NCI-H1436 (cell line): ENCODE measurements at places on chromosomes 7 and 10.

DNA sequence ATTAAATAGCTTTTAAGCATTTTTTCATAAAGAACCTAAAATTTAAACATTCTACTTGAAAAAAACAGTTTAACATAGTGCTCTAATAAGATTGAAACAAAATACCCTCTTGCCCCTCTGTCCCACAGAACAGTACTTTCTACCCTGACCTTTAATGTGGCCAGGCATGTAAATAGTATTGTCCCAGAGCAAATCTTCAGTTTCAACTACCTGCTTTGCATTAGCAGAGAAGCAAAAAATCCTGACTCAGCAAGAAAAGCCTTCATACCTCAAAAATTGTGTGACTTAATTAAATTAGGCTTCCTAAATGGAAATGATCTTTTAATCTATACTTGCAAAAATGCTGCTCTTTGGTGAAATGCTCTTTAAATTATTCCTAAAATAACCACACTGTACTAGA, 237.4 kb upstream of the AOAH start:
- DNase-seq = no peak

GRCh38 chr7:81053623-81054022, 134.8 kb upstream of the SEMA3C start:
- DNase-seq = no peak

DNA sequence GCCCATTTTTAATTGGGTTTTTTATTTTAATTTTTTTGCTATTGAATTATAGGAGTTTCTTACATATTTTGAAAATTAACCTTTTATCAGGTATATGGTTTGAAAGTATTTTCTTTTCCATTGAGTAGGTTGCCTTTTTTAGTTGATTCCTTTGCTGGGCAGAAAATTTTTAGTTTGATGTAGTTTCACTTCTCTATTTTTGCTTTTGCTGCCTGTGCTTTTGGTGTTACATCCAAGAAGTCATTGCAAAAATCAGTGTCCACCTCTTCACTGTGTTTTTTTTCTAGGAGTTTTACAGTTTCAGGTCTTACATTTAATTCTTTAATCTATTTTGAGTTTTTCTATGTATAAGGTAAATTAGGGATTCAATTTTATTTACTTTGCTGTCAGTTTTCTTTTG, 129.8 kb upstream of the FERD3L start:
- no peak for DNase-seq

DNA sequence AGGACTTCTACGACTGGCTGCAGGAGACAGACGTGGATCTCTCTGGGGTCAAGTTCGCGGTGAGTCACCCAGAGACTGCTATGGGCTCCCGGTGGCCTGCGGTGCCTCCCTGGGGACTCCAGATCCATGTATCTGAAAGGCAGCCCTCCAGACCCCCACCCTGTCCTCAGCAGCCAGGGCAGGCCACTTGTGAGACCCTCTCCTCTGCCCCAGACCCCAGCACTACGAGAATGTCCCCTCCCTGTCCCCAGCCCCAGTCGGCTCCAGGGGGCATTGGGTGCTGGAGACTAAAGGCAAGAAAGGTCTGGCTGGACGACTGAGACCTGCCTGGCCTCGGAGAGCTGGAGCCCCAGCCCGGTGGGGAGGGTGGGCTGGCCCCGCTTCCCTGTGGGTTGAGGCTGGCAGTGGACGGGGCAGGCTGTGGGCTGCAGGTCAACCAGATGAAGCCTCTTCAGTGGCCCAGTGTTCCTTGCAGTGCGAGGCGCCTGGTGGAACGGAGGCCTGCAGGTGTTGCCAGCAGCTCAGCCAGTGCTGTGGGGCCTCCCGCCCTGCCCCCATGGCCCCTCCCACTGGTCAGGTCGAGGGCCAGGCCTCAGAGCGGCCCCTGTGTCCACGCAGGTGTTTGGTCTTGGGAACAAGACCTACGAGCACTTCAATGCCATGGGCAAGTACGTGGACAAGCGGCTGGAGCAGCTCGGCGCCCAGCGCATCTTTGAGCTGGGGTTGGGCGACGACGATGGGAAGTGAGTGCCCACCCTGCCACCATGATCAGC, 13.8 kb downstream of the TMEM120A start:
- DNase-seq = no peak

GRCh38 chr10:16656895-16657294, 135.2 kb upstream of the C1QL3 start:
- no peak for DNase-seq

- DNase-seq = no peak
These were observed 222.9 kb upstream of the AGK start for GRCh38 chr7:141328290-141328689.

DNA sequence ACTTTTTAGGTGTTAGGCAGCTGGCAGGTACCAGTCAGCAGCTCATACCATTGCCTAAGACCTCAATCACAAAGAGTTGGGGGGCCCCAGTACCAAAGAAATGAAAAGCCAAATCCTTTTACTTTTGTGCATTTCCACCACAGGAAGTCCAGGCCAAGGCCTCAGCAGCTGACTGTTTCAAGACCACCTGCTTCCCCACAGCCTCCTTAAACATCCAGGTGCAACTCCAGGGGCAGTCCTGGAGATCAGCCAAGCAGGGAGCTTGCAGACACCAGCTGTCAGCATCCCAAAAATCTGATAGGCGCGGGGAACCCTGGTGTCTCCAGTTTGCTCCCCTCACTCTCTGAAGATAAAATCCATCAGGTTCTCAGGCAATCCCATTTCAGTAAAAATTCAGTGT, 91.5 kb upstream of the EFCAB10 start:
- DNase-seq = no peak

DNA sequence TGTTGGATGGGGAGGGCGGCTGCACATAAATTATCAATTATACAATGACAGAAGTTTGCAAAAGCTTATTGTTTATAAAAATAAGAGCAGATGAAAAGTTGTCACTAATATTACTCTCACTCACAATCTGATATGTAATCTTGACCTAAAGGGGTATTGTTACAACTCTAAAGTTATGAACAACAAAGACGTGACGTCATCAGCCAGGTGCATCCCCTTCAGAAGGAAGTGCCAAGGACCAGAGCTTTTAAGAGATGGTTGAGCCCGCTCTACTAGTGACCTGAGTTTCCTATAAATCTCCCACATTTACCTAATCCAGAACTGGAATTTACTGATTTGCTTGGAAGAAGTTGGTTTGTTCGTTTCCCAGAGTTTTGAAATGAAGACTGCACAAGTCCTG, 247.7 kb upstream of the MGMT start:
- no peak for DNase-seq

DNA sequence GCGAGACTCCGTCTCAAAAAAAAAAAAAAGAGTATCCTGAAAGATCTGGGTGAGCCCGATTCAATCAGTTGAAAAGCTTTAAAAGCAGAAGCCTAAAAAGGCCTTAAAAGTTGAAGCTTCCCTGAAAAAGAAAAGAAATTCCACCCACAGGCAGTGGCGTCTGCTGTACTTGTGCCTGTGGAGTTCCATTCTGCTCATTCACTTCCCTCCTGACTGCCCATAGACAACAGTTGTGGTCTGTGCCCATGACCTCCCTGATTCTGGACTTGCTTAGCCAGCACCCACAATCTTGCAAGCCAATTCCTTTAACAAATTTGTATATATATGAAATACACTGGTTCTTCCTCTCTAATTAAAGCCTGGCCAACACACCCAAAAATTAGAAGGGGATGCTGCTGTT, 141.7 kb downstream of the DLG5 start:
- no peak for DNase-seq

GRCh38 chr10:122391875-122392274, 17.4 kb downstream of the PLEKHA1 start:
- DNase-seq = no peak

- no peak for DNase-seq
These were observed 50.5 kb downstream of the CSGALNACT2 start for GRCh38 chr10:43188702-43189101.

DNA sequence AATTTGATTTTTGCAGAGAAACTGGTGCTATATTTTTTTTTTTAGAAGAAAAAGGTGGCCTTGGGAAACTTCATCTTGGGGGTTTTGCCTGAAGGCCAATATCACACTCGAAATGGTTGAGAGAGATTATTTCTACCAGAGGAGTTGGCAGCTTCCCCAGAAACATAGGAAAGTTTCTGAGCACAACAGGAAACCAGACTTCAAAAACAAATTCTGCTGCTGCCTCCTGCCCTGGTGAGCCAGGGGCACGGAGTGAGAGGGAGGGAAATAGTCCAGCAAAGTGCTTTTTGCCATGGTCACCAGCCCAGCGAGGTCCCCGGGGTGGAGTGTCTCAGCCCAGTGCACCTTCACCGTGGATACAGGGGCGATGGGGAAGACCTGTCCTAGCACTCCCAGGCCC, 61.1 kb downstream of the FOXI2 start:
- DNase-seq = no peak

- no peak for DNase-seq
These were observed 389.4 kb downstream of the SORCS1 start for GRCh38 chr10:106775127-106775526.

GRCh38 chr7:18294411-18294810, 201.1 kb upstream of the HDAC9 start:
- no peak for DNase-seq

DNA sequence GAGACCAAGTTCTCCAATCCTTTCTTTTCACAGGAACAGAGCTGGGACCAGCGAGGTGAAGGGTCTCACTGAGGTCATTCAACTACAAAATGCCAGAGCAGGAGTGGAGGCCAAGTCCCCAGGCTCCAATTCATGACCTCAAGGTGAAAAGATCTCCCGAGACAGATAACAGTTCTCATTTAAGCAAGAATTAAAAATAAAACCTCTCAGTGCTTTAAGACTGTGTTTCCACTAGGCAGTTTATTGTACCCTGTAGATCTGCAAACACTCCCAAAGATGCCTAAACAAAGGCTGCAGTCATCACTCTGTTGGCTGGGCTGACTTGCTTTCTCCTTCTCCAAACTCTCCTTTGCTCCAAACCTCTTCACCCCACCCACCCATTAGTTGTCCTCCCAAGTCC, 74.8 kb upstream of the CXCL12 start:
- no peak for DNase-seq

DNA sequence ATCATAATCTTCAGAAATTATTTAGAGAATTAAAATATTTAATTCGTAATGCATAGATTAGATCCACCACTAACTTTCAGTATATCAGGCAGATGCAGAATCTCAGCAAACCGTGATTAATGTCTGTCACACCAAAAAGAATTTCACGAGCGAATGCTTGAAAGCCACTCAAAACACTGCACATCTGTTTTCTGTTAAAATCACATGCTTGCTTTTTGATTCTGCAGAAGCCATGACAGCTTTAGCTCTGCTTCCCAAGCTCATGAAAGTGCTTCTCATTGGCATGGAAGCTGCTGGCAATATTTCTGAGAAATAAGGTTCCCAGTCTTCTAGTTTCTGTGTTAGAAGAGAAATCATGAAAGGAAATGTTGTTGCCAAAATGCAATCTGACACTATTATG, 837.8 kb upstream of the LRRN3 start:
- DNase-seq = no peak

GRCh38 chr10:4219901-4220300, 434.9 kb upstream of the KLF6 start:
- no peak for DNase-seq

DNA sequence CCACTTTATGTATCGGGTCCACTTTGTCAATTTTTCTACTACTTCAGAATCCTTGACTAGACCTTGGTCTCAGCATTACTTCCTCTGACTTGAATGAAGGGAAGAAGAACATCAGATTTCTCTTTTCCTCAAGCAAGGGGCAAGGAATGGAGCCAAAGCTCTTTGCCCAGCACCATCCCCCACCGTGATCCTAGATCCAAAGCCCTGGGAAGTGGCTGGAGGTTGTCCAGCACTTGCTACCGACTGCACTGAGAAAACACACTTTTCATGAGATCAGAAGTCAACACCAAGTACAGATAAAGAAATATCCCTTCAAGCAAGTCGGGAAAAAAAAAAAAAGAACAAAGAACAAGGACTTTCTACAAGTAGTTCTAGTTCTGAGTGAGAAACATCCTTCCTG, 102.1 kb upstream of the DDC start:
- no peak for DNase-seq

- DNase-seq = no peak
These were observed 33.5 kb downstream of the ASZ1 start for GRCh38 chr7:117393781-117394180.

GRCh38 chr7:138204285-138204981, 128.2 kb downstream of the AKR1D1 start:
- no peak for DNase-seq

DNA sequence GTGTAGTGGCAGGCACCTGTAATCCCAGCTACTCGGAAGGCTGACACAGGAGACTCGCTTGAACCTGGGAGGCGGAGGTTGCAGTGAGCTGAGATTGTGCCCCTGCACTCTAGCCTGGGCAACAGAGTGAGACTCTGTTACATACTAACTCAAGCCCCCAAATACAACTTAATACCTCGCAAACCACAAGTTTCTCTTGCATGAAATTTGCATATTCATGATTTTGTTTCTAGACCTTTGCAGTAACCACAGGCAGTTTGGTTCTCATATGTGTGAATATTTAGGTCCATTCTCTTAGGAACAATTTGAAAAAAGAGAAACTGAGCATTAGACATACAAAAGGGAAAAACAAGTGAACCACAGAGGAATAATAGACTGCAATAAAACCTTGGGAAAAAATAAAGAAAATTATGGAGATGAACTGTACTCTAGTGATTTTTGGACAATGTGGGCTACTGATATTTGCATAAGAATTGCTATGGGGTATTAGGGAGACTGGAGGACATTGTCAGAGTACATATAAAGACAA, 77.0 kb downstream of the ZNF277 start:
- DNase-seq = no peak

- no peak for DNase-seq
These were observed 48.5 kb downstream of the PLXNA4 start for GRCh38 chr7:132527467-132528410.

DNA sequence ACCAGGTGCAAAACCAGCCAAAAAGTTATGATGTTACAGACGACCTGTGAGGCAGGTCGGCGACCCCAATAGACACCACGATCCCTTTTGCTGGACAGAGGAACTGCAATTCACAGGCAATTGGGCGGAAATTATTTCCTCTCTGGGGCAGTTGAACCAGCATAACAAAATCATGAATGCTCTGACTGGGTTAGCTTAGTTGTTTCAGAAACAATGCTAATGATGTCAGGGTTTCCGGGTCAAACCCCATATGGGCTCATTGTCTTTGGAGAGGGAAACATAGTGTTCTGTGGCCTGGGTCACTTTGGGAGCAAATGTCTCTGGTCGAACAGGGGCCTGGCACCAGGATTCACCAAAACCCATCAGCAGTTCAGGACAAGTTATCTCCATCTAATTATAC, 669.1 kb upstream of the NRP1 start:
- DNase-seq = no peak

GRCh38 chr10:112844681-112845544, 105.1 kb upstream of the TCF7L2 start:
- no peak for DNase-seq

GRCh38 chr7:50425318-50425717, 24.8 kb downstream of the FIGNL1 start:
- DNase-seq = no peak
